B cell (primary cell): ENCODE measurements at places on chromosomes 2 and 18. TPM values are rescaled to one million over a fixed set of nuclear protein-coding genes. Genes with fewer than 3 reads are reported as not detected.
A peak's percentile ranks its signal among the peaks of the same experiment; 100 is the strongest.

The CDH7 gene
- total RNA-seq = not detected in 2 replicates

The GKN1 gene
- not detected in 2 replicates for total RNA-seq

The XRCC5 gene
- total RNA-seq = 198 and 216 TPM in 2 replicates

The GPR39 gene
- total RNA-seq = not detected in 2 replicates

The SERPINB13 gene
- total RNA-seq = not detected in 2 replicates

The RAB6C gene
- total RNA-seq = not detected in 2 replicates

The AMER3 gene
- total RNA-seq = not detected in 2 replicates

The CHRNG gene
- not detected in 2 replicates for total RNA-seq

The SRD5A2 gene
- not detected in 2 replicates for total RNA-seq

The KCNE4 gene
- total RNA-seq = not detected in 2 replicates

The SERPINB12 gene
- total RNA-seq = not detected in 2 replicates

The SLC9A2 gene
- total RNA-seq = not detected in 2 replicates

The TRIM43 gene
- total RNA-seq = not detected in 2 replicates

DNA sequence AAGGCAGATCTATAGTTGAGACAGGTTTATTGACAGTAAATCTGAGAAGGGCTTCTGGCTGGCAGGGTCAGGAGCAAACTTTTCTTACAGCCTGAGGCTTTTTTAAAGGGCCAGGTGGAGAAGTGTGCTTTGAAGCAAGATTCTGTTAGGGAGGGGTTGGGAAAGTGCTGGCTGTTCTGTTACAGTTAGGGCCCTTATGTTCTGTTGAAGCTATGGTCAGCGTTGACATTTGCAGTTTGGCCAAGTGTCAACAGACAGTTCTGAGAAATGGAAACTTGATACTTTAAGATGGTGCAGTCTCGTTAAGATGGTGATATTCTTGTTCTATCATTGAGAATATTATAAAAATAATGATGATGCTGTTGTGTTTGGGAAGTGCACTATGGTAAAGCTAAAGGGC is 154.2 kb downstream of the RDH14 start:
- no peak for DNase-seq

GRCh38 chr2:205058409-205058808 is 513.1 kb downstream of the PARD3B start:
- DNase-seq = no peak

GRCh38 chr2:105836840-105837692 is 92.4 kb downstream of the NCK2 start:
- DNase-seq = no peak

GRCh38 chr2:72846171-72847095 is 20.6 kb upstream of the EXOC6B start:
- DNase-seq = no peak

- no peak for DNase-seq
Observed at GRCh38 chr2:189783451-189783926, 650 bp downstream of the ORMDL1 start.

GRCh38 chr18:32093102-32093511 is 1.4 kb downstream of the RNF138 start:
- DNase-seq = peak; percentile 85

DNA sequence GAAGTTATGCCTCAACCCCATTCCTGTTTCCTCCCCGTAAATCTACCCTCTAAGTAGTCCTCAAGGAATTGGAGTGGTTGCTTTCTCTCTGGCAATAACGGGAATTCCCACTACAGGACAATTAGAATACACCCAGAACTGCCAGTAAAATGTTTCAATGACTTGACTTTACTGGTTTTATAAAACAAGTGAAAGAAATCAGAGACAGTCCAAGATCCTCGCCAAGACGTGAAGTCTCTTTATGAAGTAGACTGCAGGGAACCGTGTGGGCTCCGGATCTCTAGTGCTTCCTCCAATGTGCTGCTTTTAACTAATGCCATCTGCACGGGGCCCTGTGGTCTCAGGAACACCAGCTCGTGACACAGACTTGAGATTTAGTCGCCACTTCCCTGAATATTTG is 101.4 kb downstream of the CPO start:
- no peak for DNase-seq

- DNase-seq = no peak
Observed at GRCh38 chr2:42223067-42223854, 54.1 kb downstream of the EML4 start.

DNA sequence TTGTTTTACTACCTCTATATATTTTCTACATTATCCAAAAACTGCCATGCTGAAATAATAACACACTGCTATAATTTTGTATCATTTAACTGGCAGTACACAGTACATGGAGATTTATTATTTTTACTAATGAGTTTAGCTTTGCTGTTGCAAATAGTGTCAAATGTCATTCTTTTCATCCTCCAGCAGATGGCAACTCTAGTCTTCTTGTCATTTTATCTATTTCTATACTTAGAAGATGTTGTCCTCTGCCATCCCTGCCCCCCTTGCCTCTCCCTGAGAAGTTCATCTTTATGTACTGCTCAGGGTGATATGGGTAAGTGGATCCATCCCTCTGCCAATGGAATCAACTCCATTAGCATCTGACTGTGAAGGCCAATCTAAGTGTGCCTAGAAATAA is 21.7 kb upstream of the LRRTM1 start:
- no peak for DNase-seq

DNA sequence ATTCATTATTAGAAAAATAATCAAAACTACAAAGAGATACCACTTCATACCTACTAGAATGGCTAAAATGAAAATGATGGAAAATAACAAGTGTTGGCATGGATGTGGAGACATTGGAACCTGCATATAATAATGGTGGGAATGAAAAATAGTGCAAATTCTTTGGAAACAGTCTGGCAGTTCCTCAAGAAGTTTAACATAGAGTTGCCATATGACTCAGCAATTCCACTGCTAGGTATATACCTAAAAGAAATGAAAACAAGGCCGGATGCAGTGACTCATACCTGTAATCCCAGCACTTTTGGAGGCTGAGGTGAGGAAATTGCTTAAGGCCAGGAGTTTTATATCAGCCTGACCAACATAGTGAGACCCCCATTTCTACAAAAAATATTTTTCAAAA is 41.6 kb upstream of the ACYP2 start:
- DNase-seq = no peak

- DNase-seq = peak; percentile 63
Observed at GRCh38 chr2:190781604-190782198, 98.9 kb upstream of the GLS start.

DNA sequence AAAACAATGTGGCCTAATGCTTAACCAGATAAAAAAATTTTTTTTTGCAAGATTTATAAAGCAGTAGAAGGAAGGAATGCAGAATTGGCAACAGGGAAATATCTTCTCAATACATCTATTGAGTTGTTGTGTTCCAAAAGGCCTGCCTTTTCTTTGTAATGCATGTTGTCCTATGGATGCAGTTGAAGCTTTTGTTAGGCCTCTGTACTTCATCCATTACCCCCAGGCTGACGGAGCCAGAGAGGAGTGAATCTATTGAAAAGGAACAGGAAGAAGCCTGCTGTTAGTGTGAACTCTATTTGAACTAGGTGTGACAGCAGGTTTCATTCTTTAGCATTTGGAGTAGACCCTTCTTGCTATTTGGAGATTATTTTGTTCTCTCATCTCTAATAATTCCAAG is 56.5 kb downstream of the MTX2 start:
- DNase-seq = no peak

DNA sequence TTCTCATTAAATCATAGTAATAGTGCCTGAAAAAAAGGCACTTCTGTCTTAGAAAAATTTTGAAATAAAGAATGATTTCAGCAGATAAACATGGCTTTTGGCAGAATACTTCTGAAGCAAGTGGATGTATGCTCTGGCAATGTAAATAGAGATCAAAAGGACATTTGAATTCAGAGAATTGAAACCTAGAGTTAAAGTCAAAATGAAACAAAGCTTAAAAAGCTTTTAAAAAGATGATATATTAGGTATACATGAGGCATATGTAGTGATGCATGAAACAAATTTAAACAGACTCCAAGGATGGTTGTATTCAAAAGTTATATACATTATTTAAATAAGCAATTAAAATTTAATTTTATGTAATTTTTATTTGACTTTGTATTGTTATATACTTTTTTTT is 1344.5 kb upstream of the TMEFF2 start:
- DNase-seq = no peak

- no peak for DNase-seq
Observed at GRCh38 chr18:63262369-63263335, 56.9 kb downstream of the BCL2 start.

- DNase-seq = no peak
Observed at GRCh38 chr18:10805587-10806118, 279.8 kb downstream of the NAPG start.

DNA sequence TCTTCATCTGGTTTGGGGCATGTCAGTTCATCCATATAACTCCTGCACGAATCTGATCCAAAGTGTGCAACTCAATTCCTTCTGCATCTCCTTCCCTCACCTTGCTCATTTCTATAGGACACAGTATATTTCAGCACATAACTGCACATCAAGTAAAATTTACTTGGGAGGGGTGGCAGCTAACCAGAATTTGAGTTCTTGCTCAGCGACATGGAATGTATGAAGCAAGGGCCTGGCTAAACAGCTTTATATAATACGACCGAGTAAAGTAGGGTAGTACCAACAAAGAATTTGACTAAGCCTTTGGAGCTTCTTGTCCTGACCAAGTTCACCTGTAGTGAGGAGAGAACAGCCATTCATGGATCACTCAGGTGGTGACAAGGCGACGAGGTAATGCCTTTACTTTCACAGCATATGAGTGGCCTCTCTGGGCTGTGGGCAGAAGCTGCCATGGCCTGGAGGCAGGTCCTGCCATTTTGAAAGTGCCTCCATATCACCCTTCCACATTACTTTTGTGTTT is 570.2 kb upstream of the TNP1 start:
- DNase-seq = no peak

DNA sequence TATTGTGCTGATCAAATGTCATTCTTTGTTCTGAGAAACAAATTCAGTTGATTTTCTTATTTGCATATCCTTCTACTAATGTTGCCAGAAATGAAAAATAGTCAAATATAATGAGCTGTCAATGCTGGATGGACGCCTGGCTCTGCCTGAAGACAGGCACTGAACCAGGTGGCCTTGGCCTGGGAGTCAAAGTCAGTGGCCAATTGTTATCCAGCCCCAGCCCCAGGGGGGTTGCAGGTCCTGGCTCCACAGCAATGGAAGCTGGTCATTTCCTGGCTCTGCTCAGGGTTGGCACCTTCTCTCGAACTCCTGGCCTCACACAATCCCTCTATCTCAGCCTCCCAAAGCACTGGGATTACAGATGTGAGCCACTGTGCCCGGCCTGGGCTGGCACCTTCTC is 176.8 kb upstream of the GLI2 start:
- DNase-seq = no peak

- DNase-seq = no peak
Observed at GRCh38 chr2:69238449-69239031, 148.5 kb downstream of the GFPT1 start.

- no peak for DNase-seq
Observed at GRCh38 chr2:45315861-45316260, 295.2 kb downstream of the SRBD1 start.

GRCh38 chr18:54444319-54444914 is 86.7 kb downstream of the C18orf54 start:
- DNase-seq = peak; percentile 14

DNA sequence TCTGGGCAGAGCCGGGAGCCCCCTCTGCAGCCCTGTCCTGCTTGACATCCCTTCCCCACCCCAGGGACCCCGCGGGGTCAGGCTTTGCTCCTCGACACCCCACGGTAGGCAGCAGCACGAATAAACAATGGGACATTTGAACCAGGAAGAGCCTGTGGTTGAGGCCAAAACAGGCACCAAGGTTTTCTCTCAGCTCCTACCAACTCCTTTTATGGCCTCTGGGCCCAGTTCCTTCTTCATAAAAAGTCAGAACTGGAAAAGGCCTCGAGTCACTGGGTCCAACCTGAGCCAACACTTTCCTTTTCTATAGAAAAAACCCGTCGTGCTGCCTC is 20.6 kb downstream of the TEX44 start:
- no peak for DNase-seq

GRCh38 chr2:58973811-58974281 is 732.7 kb upstream of the FANCL start:
- no peak for DNase-seq

- DNase-seq = no peak
Observed at GRCh38 chr2:123853161-123853560, 171.9 kb upstream of the CNTNAP5 start.
